Activated naive CD4-positive, alpha-beta T cell treated with anti-CD3 and anti-CD28 coated beads, Interleukin-2, amount 50 U/mL, for 16 hours (primary cell): ENCODE measurements at places on chromosomes 13 and 19.

- no peak for DNase-seq
Measured at GRCh38 chr13:28794396-28794795, 25.7 kb upstream of the MTUS2 start.

GRCh38 chr19:10290357-10290875, 664 bp downstream of the ICAM5 start:
- DNase-seq: no peak

GRCh38 chr19:48403606-48404005, 10.1 kb downstream of the GRIN2D start:
- DNase-seq: peak; percentile 41

GRCh38 chr13:110789871-110790270, 76.4 kb downstream of the ING1 start:
- no peak for DNase-seq

GRCh38 chr13:36130552-36131221, 495 bp downstream of the DCLK1 start:
- DNase-seq: no peak

GRCh38 chr13:100836711-100837110, 162.1 kb upstream of the TMTC4 start:
- no peak for DNase-seq

GRCh38 chr19:43616306-43616705, 3.1 kb downstream of the ZNF428 start:
- no peak for DNase-seq

- DNase-seq: no peak
Measured at GRCh38 chr13:70816853-70817252, 708.6 kb upstream of the KLHL1 start.

- DNase-seq: peak; percentile 49
Measured at GRCh38 chr13:40026174-40026585, 370.7 kb downstream of the COG6 start.

- no peak for DNase-seq
Measured at GRCh38 chr13:31320946-31321345, 121.2 kb downstream of the B3GLCT start.

DNA sequence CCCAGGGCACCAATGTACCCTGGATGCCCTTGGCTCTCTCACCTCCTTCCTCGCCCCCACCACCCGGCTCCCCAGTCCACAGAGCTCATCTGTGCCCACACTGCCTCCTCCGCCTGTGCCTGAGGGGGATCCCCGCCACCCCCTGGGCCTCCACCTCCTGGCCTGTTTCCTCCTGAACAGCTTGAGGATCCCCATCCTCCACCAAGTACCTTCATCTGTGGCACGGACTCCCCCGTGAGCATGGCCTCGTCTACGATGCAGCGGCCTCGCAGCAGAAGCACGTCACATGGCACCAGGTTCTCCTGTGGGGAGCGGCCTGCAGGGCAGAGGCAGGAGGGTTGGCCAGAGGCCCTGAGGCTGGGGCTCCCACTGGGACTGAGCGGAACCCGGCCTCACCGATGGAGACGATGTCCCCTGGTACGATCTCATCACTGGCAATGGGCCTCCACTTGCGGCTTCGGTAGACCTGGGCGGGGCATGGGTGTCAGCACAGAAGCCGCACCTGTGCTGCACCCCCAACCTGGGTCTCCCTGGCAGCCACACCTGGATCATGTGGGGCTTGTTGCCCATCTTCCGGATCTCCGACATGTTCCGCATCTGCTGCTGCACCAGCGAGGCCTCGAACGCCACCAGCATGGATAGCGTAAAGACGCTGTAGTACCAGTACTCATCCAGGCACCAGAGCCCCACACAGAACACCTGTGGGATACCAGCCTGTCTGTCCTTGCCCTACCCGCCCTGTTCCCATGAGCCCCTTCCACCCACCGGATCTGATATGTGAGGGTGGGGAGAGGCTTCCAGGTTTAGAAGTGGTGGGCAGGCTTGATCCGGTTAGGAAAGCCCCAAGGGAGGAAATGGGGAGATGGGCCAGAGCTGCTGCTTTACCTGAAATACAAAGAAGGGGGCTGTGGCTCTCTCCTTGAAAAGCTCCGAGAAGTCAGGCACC, 6.8 kb downstream of the ATP13A1 start:
- DNase-seq: no peak

DNA sequence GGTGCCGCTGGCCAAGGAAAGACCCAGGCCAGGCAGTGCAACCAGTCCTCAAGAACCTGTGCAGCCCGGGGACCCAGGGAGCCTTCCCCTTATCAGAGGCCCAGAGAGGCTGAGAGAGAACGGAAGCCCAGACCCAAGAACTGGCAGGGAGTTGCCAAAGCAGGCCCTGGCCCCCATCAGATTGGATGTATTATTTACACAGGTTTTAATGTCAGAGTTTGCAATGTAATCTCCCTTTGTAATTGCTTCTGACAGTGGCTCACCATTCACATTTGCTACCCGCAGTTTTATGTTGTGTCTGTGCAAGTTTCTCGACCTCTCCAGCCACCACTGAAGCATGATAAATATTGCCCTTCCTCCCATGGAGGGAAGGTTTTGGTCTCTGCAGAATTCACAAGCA, 660.9 kb downstream of the LIG4 start:
- no peak for DNase-seq

DNA sequence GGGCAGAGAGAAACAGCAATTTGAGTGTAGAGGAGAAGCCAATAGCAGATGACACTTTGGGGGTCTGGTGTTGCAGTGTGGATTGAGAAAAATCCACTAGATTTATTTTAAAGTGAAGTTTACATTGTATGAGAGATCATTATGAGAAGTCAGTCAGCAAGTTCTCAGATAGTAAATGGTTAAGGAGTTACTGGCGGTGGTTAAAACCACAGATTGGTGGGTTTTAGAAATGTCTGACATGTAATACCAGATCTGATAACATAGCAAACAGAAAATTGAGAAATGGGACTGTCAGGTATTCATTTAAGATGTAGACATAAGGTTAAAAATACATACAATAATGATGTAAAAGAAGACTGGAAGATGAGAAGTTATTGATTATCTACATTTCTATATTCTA, 7.2 kb downstream of the ABHD13 start:
- DNase-seq: no peak

GRCh38 chr19:47663911-47664771, 49.1 kb upstream of the EHD2 start:
- no peak for DNase-seq

- DNase-seq: no peak
Measured at GRCh38 chr13:84500016-84500415, 617.7 kb upstream of the SLITRK1 start.

GRCh38 chr19:44765033-44765948, 12.4 kb upstream of the CBLC start:
- DNase-seq: no peak

DNA sequence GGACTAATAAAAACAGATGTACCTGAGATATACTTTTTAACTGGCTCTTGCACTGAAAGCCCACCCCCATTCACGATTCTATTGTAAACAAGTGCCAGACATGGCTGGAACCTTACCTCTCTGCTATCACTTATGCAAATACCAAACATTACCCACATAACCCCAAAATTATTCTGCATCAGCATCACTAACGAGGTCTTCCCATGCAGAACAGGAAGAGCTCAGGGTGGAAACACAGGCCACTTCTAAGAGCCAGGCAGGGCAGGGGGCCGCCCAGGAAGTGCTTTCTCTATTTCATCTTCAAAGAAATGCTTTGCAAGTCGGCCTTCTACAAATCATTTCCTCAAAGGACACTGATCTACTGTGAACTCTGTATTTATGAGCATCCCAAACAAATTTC, 7.3 kb downstream of the IRS2 start:
- peak; percentile 51 for DNase-seq
